ENCODE measurements at places on chromosomes 12 and 14.

- no peak for DNase-seq
Observed at GRCh38 chr12:32737715-32738114, 18.0 kb downstream of the YARS2 start.

GRCh38 chr12:115042341-115042740 is 358.4 kb upstream of the TBX3 start:
- DNase-seq = no peak

- no peak for DNase-seq
Observed at GRCh38 chr12:127811988-127812387, 455.0 kb upstream of the TMEM132C start.

GRCh38 chr12:85733221-85733840 is 102.9 kb downstream of the RASSF9 start:
- no peak for DNase-seq

DNA sequence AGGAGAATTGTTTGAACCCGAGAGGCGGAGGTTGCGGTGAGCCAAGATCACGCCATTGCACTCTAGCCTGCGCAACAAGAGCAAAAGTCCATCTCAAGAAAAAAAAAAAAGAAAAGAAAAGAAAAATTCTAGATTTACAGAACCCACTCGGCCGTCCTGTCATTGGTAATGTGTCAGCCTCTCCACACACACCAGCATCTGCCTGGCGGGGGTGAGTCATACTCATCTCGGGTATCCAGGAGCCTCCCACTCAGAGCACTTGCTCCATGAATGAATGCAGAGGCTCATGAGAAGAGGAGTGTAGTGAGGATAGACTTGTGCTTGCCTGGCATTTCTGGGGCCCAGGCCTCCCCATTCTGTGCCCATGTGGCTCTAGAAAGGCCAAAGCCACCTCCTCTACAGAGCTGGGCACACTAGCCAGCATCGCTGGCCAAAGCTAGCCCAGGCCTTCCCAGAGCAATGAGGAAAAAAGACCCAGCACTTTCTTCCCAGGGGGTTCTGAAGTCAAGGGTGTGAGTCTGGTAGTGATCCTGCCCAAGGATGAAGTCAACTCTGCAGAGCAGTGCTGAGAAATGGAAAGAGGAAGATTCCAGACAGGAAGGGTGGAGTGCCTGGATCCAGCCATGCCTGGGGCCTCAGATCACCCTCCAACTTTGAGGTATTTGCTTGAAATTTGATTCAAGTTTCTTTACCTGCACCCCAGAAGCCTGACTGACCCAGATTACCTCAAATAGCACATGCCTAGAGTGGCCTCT is 31.2 kb upstream of the KLC1 start:
- no peak for DNase-seq

- DNase-seq = no peak
Observed at GRCh38 chr12:48978741-48979601, 849 bp downstream of the WNT1 start.

DNA sequence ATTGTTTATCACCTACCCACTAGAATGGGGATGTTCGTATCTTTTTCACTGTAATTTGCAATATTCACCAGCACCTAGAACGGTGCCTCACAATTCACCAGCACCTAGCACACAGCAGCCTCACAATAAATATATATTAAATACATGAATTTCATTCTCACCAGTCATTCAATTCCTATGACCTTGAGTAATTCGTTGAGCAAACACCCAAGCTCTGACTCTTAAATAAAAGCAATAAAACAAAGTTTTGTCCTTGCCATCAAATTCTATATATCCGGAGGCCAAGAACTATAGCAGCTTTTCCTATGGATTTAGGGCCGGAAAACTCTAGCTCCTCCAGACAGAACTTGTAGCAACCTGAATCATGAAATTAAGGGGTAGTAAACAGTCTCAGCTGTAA is 981 bp downstream of the VTI1B start:
- DNase-seq = no peak
